IPS DF 6.9 (cell line): ENCODE measurements at places on chromosomes 12 and 14.

DNA sequence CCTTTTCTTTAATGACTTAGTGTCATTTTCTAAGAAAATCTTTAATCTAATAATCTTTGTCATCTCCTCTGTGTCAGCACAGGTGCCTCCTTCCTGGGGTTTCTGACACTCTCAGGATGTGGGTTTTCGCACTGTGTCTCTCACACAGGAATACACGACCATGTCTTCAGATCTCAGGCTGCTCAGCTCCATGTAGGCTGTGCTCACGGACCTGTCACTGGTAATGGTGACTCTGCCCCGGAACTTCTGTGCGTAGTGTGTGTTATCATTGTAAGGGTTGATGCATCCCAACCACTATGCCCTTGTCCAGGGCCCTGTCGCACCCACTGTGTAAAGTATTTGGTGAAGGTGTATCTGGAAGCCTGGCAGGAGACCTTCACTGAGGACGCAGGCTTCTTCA lies 647.8 kb downstream of the TMEM121 start:
- no peak overlapping the region for H3K27ac ChIP-seq
- H3K4me1 ChIP-seq = no peaks in the 10 kb centered on the region
- no peaks in the 10 kb centered on the region for H3K36me3 ChIP-seq

DNA sequence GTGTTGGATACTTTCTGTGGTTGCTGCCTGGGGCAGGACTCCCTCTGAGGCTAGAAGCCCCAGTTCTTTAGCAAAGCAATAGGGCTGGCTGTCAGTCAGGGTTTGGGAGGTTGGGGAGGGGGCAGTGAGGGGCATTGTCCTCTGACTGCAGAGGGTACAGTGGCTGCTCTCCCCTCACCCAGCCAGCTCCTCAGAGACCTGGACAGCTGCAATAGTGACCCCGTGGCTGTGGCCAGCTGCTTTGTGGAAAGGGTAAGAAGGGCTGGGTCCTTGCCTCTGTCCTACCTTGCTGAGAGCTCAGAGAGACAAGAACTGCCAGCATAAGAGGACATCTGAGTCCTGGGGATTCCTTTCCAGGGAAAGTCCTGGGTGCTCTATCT lies 25.8 kb downstream of the PLEKHG3 start:
- no peak for DNase-seq
- H3K36me3 ChIP-seq = peaks cover 33% of the 10 kb centered on the region
- peaks cover 7% of the 10 kb centered on the region for H3K4me1 ChIP-seq
- H3K27me3 ChIP-seq = no peaks in the 10 kb centered on the region
- H3K27ac ChIP-seq = no peak overlapping the region

DNA sequence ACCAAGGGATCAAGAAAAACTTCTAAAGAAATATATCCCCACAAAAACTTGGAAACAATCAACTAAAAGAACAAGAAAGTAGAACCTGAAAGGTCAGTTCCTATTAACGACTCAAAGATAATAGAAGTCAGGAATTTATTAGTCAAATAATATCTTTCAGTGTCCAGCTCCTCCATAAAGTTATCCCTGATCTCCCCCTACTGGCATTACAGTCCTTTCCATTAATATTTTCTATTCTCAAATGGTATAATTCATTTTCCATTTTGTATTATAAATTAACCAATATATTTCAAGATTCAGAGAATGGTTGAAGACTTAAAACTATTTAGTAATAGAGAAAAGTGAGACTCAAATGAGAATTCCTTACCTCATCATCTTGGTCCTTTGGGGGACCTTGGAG lies 11.6 kb upstream of the SUPT16H start:
- H3K4me3 ChIP-seq = no peak overlapping the region
- H3K27me3 ChIP-seq = no peaks in the 10 kb centered on the region
- H3K27ac ChIP-seq = no peak overlapping the region
- peaks cover 47% of the 10 kb centered on the region for H3K36me3 ChIP-seq
- DNase-seq = no peak
- no peaks in the 10 kb centered on the region for H3K4me1 ChIP-seq

GRCh38 chr12:9144730-9145106 lies 29.0 kb upstream of the A2M start:
- H3K27me3 ChIP-seq = no peaks in the 10 kb centered on the region
- DNase-seq = no peak
- no peaks in the 10 kb centered on the region for H3K4me1 ChIP-seq
- H3K4me3 ChIP-seq = no peak overlapping the region

- no peak overlapping the region for H3K27ac ChIP-seq
- H3K36me3 ChIP-seq = no peaks in the 10 kb centered on the region
- no peaks in the 10 kb centered on the region for H3K4me1 ChIP-seq
- no peak overlapping the region for H3K4me3 ChIP-seq
These were observed 1345.3 kb upstream of the SEL1L start for GRCh38 chr14:82878951-82879350.

DNA sequence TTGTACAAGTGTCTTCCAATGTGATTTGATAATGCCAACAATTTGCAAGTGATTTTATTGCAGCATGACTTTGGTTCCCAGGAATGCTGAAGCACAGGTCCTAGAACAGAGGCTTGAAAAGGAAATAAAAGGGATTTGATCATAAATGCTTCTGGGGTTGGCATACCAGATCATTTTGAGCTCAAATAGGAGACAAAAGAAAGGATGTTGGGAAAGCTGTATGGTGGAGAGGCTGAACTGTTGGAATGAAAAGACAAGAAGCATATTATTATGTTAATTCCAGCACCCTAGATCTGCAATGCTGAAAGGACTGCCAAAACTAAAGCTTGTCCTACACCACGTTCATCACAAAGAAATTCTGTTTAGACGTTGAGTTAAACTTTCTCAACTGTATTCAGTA lies 143.1 kb downstream of the BICD1 start:
- no peak overlapping the region for H3K27ac ChIP-seq
- no peak for DNase-seq
- H3K4me1 ChIP-seq = peaks cover 1% of the 10 kb centered on the region; the same call in 1 of the 2 replicates
- H3K4me3 ChIP-seq = no peak overlapping the region
- H3K36me3 ChIP-seq = no peaks in the 10 kb centered on the region

DNA sequence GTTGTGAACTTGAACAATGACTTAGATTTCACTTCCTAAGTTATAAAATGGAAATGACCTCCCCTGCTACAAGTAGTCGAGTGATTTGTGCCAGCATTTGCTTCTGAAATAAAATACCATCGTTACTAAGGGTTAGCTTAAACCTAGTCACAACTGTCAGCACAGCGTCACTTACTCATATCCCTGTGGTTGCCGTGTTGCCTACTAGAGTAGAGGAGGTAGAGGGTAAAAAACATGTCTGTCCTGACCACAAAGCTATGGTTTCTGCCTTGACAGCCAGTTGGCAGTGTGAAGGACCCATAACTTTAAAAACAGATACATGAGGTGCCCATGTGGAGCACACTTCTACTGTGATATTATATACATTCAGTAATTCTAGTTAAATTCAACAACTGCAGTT lies 234.2 kb upstream of the RGS6 start:
- no peaks in the 10 kb centered on the region for H3K27me3 ChIP-seq
- H3K36me3 ChIP-seq = peaks cover 2% of the 10 kb centered on the region; the same call in 1 of the 2 replicates
- no peak overlapping the region for H3K4me3 ChIP-seq
- no peak for DNase-seq
- no peak overlapping the region for H3K27ac ChIP-seq

DNA sequence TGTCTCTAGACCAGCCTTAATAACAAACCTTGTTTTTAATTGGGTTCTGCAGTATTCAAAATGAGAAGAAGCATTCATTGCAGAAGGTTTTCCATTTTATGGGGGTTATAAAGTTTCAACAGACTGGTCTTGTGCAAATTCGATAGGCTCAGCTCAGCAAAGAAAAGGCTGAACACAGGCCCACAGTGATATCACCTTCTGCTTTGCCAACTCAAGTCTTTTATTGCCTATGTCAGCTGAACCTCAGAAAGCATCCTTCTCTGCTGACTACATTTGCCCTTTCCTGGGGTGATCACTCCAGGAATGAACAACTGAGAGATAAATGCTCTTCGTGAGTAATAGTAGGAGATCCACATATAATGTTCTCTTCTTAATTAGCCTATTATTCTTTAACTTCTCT lies 134.5 kb upstream of the CCDC175 start:
- no peaks in the 10 kb centered on the region for H3K36me3 ChIP-seq
- H3K4me1 ChIP-seq = no peaks in the 10 kb centered on the region
- H3K4me3 ChIP-seq = no peak overlapping the region

DNA sequence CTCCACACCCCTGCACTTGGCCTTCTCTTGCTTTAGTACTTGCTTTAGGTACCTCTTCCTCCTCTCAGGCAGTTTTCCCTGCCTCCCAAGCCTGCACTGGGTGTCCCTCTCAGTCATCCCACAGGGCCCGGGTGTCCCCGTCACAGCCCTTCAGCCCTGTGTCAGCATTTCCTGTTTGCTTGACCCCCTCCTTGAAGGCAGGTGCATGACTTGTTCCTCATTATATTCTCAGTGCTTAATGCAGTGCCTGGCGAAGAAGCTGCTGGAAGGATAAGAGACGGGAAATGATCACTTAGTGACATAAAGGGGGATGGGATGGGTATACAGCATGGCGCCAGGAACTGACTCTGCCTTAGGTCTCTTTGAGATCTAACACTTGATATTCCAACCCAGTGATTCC lies 61.5 kb downstream of the IQSEC3 start:
- H3K4me3 ChIP-seq = no peak overlapping the region
- DNase-seq = no peak
- H3K27ac ChIP-seq = no peak overlapping the region
- H3K4me1 ChIP-seq = no peaks in the 10 kb centered on the region

GRCh38 chr12:4212845-4213244 lies 60.7 kb upstream of the CCND2 start:
- H3K4me3 ChIP-seq = no peak overlapping the region
- H3K36me3 ChIP-seq = no peaks in the 10 kb centered on the region
- H3K27me3 ChIP-seq = no peaks in the 10 kb centered on the region

DNA sequence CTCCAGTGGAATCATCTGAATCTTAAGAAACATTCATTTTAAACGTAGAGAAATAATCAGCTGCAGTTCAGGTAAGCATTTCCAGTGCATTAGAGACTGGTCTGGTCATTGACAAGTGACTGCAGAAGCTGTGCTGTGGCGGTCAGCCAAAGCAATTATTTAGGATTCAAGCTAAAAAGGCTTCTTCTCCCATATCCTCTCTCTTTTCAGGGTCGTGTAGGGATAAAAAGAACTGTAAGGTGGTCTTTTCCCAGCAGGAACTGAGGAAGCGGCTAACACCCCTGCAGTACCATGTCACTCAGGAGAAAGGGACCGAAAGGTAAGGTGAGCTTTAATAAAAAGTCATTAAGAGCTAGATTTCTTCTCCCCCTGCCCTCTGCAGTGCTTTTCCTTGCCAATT lies 48.1 kb downstream of the MSRB3 start:
- H3K27me3 ChIP-seq = no peaks in the 10 kb centered on the region
- H3K4me1 ChIP-seq = no peaks in the 10 kb centered on the region
- no peak overlapping the region for H3K4me3 ChIP-seq
- DNase-seq = no peak
- H3K27ac ChIP-seq = no peak overlapping the region

DNA sequence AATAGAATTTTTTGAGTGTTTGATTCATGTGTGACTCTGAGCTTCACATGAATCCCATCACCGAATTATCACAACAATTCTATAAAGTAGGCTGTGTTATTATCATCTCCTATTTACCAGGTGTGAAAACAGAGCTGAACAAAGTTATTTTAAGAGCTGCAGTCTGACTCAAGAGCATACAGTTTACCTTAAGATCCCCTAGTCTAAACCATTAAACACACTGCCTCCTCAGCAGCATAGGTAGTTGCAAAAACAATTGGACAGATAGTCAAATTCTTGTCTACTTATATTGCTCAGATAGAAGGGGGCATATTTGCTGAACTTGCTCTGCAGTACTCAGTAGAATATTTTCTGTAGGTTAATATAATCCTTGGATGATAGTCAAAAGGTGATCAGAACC lies 219.8 kb upstream of the ATP2B1 start:
- no peak overlapping the region for H3K4me3 ChIP-seq
- no peak for DNase-seq
- H3K27ac ChIP-seq = no peak overlapping the region
- H3K27me3 ChIP-seq = no peaks in the 10 kb centered on the region
- no peaks in the 10 kb centered on the region for H3K36me3 ChIP-seq

DNA sequence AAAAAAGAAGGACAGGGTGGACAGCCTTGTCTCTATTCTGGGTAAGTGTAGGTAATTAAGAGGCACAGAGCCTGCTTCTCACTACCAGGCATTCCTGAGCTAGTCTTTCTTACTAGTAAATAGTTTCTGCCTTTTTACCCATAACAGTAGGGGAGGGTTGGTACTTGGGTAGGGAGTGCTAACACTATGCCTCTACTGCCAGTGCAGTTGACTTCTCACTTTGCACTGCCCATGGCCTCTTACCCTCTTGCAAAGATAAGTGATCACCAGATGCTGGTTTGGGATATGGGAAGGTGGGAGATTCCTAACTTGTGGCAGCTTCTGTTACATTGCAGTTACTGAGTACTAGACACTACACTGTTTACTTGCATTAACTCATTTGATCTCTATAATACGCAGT lies 11.6 kb downstream of the AHSA1 start:
- H3K27me3 ChIP-seq = no peaks in the 10 kb centered on the region
- H3K4me3 ChIP-seq = no peak overlapping the region
- no peak overlapping the region for H3K27ac ChIP-seq
- no peaks in the 10 kb centered on the region for H3K4me1 ChIP-seq
- DNase-seq = no peak
- peaks cover 17% of the 10 kb centered on the region; the same call in 1 of the 2 replicates for H3K36me3 ChIP-seq

DNA sequence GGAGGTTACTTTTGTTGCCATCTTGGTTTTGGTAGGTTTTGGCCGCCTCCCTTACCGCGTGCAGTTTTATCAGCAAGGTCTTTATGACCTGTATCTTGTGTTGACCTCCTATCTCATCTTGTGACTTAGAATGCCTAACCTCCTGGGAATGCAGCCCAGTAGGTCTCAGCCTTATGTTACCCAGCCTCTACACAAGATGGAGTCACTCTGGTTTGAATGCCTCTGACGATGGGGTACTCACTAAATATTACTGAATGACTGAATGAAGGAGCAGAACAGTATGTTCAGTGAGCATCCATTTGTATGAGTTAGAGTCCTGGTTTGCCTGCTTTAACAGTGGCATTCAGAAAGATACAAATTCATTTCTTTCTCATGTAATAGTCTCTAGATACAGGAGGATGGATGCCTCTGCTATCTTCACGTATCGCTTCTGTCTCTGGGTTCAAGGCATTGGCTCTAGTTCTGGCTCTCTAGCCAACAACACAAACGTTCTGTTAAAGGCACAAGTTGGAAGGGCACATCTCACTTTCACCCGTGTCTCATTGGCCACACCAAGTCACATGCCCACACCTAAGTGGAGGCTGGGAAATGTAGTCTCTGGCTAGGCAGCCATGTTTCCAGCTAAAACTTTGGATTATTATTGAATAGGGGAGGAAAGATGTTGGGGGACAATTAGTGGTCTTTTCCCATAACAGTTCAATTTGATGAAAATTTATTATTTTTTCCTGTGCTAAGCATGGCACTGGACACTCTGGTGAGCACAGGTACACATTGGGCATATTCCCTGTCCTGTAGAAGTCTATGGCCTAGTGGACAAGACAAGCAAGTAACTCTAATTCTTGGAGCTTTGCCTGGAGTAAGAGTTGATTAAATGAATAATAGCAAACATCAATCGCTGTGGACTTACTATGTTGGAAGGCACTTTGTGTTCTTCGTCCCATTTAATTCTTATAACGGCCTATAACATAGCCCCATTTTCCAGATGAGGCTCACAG lies 75.2 kb upstream of the RPH3A start:
- H3K4me1 ChIP-seq = no peaks in the 10 kb centered on the region
- peak; percentile 35 for DNase-seq
- H3K27ac ChIP-seq = no peak overlapping the region
- no peaks in the 10 kb centered on the region for H3K36me3 ChIP-seq
- no peak overlapping the region for H3K4me3 ChIP-seq

GRCh38 chr12:32273712-32274111 lies 125.6 kb upstream of the FGD4 start:
- H3K4me3 ChIP-seq = no peak overlapping the region
- no peak overlapping the region for H3K27ac ChIP-seq
- H3K27me3 ChIP-seq = no peaks in the 10 kb centered on the region
- no peaks in the 10 kb centered on the region for H3K36me3 ChIP-seq
